A549 treated with ZK216348 at 1 μM for 4 hours (cell line): ENCODE measurements at places on chromosomes 7 and 10. TPM values are rescaled to one million over a fixed set of nuclear protein-coding genes. Genes with fewer than 3 reads are reported as not detected.

Gene FGL2
- total RNA-seq: not detected in 5 replicates

Gene BAZ1B
- 53.5 to 68.3 TPM (median 62.9 TPM) in 5 replicates for total RNA-seq

Gene ITGB8
- 0.68 to 1.5 TPM (median 0.89 TPM) in 5 replicates for total RNA-seq

Gene UCN3
- not detected in 5 replicates for total RNA-seq

Gene TMEM225B
- 0.75 to 1.4 TPM (median 0.92 TPM) in 5 replicates for total RNA-seq

Gene GDF10
- total RNA-seq: 0.05 to 0.19 TPM (median 0.11 TPM) in 4 of 5 replicates, not detected in the other

Gene ADRA2A
- 0.05 TPM in 1 of 5 replicates, not detected in the others for total RNA-seq

Gene MMP21
- total RNA-seq: not detected in 5 replicates
